ENCODE measurements at places on chromosomes 6 and 20.

- no peak for DNase-seq
Observed at GRCh38 chr20:18718129-18718528, 95.5 kb upstream of the SCP2D1 start.

DNA sequence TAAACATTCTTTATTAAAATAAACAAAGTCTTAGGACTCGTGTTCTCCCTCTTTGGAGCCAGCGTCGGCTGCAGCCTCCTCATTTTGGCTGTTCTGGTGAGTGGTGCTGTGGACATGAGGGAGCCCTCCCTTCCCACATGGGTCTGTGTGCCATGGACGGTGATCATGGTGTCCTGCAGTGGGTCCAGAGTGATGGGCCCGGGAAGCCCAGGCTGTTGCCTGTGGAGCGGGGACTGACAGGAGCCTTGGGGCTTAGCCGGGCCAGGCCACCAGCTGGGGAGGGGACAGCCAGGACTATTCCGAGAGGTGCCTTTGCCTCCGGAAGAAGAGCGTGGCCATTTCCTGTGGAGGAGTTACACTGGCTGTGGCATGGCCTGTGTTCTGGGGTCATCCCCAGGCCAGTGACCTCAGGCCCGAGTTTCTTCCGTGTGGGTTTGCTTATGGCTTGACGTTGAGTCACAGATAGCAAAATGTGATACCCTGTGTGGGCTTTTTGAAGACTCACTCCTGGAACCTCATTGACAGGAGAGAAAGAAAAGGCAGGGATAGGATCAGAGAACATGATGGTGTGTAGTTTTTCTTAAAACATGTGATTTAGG is 153.4 kb downstream of the DTNBP1 start:
- no peak for DNase-seq

GRCh38 chr6:33433544-33434191 is 13.8 kb downstream of the SYNGAP1 start:
- no peak for DNase-seq

DNA sequence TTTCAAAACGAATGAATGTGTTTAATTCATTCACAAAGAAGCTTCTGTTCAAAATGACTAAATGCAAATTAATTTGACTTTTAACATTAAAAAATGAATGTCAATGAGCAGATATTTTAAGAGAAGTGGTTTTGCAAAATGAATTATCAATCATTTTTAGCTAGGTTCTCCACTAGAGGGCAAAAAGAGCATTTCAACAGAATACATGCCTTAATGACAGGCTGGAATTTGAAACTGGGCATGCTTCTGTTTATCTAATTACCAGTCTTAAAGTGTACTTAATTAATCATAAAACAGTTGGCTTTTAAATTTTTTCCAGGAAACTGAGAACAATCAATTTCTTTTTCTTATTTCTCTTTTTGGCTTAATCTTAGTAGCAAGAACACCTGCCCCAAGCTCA is 63.8 kb upstream of the TINAG start:
- DNase-seq = peak; percentile 14

DNA sequence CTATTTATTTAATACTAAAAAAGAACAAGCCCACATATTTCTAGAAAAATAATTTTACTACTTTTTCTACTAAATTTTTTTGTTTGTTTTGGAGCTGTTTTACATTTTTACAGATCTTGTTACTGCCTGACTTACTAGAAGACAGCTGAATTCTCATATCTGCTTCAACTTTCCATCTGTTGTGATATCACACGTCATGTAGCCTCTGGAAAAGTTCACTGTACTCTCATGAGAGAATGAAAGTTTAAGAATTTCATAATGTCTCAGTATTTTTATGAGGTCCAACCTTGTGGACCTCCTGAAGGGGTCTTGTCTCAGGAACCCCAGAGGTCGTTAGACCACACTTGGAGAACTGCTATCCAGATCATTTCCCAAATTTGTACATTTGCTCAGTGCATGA is 81.7 kb upstream of the MTHFD1L start:
- DNase-seq = no peak

DNA sequence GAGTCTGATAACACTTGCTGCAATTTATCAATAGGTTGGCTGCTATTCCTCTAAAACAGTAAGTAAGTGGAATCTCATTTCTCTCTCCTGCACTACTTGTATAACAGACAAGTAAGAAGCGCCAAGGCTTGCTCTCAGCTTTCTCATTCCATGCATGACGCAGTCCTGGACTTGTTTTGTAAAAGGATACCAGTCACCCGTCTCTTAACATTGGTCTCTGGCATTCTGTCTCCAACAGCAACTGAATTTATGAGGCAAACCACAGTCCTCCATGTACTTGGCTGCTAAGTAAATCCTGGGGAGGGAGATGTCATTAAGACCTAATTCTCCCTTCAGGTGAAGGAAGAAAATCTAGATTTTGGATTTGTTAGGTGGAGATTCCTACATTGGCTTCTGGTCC is 115.4 kb downstream of the OPN5 start:
- DNase-seq = no peak

- peak; percentile 64 for DNase-seq
Observed at GRCh38 chr20:3753098-3753497, 14.5 kb downstream of the ADISSP start.

DNA sequence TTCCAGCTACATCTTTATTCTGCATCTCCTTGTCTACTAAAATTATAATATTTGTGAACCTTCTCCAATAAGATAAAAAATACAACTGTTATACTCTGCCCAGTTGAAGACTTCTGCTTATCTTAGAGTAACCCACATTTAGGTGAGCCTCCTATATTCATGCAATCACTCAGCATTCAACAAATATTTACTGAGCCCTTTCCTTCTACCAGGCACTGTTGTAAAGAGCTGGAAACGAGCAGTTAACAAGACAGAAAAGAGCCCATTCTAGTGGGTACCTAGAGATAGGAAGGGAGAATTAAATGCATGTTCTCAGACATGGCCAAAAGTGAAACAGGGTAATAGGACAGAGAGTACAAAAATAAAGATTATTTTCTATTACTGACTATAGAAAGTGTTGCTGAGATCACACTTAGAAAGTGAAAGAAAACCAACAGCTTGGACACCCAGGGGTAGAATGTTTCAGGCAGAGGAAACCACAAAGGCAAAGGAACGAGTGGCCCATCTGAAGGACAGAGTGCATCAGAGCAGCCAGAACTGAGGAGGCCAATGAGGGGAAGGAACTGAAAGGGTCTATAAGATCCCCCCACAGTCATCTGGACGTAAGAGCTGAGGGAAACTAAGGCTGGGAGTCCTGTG is 50.8 kb upstream of the SMLR1 start:
- DNase-seq = no peak

DNA sequence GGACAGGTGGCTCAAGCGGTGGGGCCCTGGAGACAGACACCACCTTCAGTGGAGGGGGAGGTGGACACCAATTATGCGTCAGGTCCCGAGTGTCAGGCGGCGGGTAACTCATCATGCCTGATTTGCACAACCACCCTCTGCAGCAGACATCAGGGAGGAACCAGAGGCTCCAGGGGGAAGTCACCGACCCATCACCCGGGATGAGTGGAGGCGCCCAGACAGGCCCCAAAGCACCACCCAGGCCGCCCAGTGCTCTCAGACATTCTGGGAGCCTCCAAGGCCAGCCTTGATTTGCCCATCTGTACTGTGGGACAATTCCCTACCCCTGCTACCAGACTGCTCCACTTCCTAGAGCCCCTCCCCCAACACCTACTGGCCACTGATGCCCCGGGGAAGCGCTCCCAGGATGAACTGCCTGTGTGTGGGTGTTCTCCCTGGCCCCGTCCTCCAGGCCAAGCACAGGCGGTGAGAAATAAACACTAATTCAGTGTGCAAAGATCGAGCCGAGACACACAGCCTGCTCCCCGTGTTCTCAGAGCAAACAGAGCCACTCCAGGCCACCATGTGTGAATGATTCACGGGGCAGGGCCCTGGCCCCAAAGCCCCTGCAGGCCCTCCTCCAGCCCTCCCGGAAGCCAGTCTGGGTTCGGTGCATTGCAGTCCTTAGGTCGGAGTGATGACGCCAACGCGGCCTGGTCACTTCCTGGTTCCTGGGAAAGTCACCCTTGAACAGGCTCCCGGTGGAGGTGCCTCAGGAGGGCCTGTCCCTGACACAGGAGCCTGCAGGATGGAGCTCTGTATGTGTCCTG is 107.2 kb downstream of the ASXL1 start:
- no peak for DNase-seq

GRCh38 chr6:44498436-44498835 is 110.9 kb downstream of the CDC5L start:
- DNase-seq = no peak

DNA sequence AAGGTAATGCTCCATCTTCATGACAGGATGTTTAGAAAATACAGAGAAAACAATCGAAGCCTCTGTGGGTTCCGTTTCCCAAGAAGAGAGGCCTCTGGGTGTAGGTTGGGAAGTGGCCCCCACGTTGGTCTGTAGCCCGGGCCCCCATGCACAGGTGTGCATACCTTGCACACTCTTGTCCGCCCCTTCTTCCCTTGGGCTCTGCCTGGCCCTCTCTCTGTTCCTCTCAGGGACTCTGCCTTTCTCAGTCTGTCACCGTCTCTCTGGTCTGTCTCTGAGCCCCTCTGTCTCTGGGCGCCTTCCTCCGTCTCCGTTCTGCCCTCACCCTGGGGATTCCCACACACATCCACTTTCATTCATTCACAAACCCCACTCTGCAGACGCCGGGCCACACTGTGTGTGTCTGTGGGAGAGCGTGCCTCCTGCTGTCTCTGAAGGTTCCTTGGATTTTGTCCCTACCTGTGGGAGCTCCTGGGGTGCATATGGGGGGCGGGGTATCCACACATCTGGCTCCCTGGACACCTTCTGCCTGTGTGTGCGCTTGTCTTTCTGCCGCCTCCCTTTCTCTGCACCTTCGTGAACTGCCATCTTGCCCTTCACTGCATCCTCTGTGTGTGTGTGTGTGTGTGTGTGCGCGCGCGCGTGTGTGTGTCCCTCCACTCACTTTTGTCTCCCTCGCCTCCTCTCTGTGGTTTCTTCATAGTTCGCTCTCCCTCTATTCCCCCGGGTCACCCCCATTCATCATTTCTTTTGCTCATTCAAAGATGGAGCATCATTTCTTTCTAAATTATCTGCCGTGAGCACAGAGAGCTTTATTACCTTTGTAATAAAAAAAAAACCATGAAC is 75.3 kb downstream of the SRC start:
- no peak for DNase-seq

- DNase-seq = no peak
Observed at GRCh38 chr20:53074811-53075314, 102.7 kb downstream of the TSHZ2 start.

DNA sequence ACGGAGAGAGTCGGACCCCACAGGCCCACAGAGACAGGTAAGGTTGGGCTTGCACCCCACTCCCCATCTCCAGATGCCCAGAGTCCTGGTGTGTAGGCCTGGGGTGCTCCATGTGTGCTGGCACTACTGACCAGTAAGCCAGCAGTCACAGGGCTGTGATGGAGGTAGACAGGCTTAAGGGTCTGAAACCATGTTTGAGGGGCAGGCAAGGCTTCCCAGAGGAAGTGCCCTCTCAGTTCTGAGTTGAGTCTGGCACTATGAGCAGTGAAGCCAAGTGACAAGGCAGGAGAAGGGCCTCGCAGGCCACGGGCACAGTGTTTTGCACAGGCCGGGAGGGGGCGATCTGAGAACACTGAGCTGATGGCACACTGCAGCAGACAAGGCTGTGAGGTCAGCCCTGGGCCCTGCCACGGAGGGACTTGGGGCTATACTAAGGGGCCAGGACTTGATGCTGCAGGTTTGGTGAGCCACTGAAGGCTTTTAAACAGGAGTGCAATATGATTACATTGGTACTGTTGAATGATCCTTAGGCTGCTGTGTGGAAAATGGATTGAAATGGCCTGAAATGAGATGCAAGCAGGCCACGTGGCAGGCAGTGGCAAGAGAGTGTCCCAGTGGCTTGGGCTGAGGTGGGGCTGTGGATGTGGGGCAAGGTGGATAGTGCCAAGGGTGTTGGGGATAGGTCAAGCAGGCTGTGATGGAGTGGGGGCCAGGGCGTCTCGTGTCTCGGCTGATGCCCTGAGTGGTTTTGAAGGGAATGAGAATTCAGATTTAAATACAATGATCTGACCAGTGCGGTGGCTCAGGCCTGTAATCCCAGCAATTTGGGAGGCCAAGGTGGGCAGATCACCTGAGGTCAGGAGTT is 20.3 kb downstream of the TTBK1 start:
- DNase-seq = peak; percentile 49
